ENCODE measurements at places on chromosomes 6 and 20. TPM values are rescaled to one million over a fixed set of nuclear protein-coding genes. Genes with fewer than 3 reads are reported as not detected.

The CPNE1 gene
- total RNA-seq: 149 TPM

- DNase-seq: no peak
Measured at GRCh38 chr20:10225439-10226060, 6.9 kb downstream of the SNAP25 start.

DNA sequence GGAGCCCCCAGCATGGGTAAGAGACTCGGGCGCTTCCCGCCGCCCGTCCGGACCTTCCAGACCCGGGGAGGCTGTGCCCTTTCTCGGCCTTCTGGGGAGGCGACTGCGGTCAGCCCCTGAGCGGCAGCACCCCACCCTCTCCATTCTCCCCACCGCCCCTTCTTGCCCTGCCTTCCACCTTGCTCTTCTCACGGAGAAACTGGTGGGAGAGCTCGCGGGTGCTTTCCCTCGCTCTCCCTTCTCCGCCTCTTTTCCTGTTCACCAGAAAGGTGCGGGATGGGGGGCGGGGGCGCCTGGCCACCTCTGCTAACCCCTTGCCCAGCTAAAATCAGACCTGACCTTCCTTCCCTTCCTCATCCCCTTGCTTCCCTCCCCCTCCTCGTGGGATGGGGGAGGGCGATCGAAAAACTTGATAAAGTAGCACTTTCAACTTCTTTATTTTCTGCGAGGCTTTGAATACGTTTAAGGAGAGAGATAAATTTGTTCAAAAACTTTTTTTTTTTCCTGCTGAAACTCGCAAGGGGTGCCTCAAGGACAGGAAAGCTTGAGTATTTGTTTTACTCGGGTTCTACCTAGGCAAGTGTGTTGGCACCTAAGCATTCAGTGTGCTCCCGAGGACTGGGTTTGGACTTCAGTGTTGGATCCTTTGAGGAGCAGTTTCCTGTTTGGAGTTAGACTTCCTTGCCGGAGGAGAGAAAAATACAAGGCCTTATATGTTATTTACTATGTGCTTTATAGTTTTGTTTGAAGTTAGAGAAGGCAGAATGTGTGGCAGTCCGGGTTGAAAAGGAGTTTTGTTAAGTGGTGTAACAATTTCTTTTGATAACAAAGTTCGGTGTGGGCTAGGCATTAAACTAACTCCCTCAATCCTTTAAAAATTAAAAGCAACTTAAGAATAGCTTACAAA, 897 bp downstream of the CD2AP start:
- no peak for DNase-seq

DNA sequence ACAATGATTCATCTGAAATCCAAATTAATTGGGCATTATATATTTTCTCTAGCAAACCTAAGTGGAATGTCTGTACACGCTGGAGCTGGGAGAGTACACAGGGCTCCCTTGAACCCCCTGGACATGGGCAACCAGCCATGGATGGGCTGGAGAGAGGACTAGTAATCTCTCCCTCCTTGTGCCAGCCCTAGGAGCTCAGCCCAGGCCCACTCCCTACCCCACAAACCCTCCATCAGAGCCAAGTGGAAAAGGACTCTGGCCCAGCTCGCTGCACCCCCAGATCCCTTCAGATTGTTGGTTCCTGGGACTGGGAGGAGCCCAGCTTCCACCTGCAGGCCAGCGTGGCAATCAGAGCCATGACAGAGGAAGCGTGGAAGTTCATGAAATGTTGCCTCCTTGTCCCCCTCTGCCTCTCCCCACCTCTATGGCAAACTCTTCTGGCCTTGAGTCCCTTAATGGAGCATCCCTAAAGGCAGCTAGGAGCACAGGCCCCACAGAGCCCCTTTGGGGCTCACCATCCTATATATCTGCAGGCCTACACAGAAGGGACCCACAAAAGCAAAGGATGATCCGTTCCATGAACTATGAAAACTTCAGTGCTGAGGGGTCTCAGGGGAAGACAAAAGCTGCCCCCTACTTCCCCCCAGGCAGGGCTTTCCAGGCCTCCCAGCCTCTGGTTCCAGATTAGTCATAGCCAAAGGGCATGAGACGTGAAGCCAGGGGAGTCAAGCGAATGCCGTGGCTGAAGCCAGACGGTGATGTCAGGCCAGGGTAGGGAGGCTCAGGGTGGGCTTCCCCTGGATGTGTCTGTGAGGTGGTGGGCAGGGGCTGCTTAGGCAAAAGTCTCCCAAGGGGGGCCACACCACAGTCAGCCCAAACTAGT, 126.4 kb upstream of the MAFB start:
- DNase-seq: peak; percentile 72

- no peak for DNase-seq
Measured at GRCh38 chr6:109653264-109653663, 37.7 kb downstream of the AK9 start.

The LY6G6F gene
- not detected for total RNA-seq

The SLC12A5 gene
- not detected for total RNA-seq

- DNase-seq: no peak
Measured at GRCh38 chr6:82987416-82987815, 78.2 kb downstream of the UBE3D start.

DNA sequence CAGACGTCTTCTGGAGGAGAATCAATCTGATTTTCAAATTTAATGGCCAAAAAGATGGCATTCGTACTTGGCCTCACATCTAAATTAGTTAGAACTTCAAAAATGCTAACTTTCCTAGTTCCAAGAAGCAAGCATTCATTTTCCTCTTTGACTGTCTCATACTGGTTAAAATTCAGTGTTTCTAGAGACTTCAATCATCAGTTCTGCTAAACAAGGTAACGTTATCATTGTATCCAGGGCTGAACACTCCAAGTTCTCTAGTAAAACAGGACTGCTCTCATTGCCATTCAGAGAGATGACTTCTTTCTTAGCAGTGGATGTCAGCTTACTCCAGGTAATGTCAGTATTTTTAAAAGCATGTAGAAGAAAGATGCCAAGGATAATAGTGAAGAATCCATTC, 34.6 kb upstream of the ENTPD6 start:
- DNase-seq: no peak

DNA sequence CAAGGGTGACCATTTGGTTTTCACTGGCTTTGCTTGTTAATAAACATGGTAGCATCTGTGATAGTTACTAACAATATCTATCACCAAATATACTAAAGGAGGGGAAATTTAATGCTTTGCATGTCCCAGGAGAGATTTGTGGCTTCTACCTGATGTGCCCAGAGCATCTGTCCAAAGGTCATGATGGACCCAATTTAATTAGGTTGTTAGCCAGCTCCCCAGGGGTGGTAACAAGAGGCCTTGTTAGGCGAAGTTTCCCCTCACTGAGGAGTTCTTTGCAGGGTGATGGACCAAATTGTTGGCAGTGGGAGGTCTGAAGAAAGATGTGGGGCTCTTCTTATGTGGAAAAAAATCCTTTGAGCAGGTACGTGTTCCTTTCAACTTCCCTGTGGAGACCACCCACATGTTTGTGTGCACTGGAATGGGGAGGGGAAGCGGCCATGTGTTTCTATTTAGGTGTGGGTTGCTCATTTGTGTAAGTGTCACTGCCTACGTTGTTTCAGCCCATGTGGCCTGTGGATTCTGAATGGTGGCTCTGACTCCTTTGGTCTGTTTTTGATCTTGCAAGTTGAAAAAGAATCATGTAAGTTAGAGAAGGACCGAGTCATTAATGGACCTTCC, 137.6 kb downstream of the CLIC5 start:
- no peak for DNase-seq

GRCh38 chr20:51393571-51393970, 148.9 kb downstream of the NFATC2 start:
- no peak for DNase-seq

- no peak for DNase-seq
Measured at GRCh38 chr20:62367136-62367632, at the start of gene LAMA5. Gene LAMA5, minus strand, starts transcription at chr20:62367312. Its CDS starts 67 bp downstream, at chr20:62367245.

The TMEM244 gene
- total RNA-seq: not detected

The RNF144B gene
- total RNA-seq: 6.9 TPM

The LSM14B gene
- 23.6 TPM for total RNA-seq

The SMIM29 gene
- total RNA-seq: 22.3 TPM

The CAPN11 gene
- 2.0 TPM for total RNA-seq

- DNase-seq: no peak
Measured at GRCh38 chr20:49969234-49969633, 13.5 kb upstream of the SNAI1 start.

DNA sequence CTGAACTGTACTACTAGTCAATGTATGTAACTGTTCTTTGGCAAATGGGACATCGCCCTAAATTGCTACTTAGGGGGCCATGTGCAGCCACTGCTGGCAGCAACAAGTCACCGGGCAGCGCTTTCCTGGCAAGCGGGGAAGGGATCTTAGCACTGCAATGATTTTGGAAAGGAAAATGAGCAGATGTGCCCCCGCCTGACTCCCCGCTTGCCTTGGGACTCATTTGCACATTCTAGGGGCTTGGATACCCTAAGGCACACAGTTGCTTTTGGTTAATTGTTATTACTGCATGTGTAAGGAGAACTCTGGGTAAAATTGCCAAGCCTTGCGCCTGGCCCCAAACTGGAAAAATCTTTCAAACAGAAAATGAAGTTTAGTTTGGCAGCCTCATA, 32.2 kb downstream of the CD83 start:
- no peak for DNase-seq

DNA sequence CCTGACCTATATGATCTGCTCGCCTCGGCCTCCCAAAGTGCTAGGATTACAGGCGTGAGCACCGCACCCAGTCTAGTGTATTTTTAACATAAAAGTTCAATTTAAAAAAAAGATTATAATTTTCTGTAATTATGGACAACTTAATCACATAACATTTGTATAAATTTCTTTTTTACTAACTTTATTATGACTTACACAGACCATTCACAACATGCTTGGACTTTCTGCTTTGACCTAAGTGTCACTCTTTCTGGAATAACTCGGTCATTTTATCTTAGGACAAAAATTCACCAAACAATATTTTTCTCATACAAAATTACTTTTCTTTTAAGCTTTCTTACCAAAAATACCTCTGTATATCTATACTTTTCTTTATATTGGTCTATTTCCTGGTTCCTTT, 15.4 kb upstream of the IL22RA2 start:
- DNase-seq: no peak

The ZNF165 gene
- 3.7 TPM for total RNA-seq

The RAMACL gene
- total RNA-seq: 2.2 TPM

The DPPA5 gene
- total RNA-seq: not detected

- no peak for DNase-seq
Measured at GRCh38 chr6:11370191-11371018, 137.9 kb upstream of the NEDD9 start.

DNA sequence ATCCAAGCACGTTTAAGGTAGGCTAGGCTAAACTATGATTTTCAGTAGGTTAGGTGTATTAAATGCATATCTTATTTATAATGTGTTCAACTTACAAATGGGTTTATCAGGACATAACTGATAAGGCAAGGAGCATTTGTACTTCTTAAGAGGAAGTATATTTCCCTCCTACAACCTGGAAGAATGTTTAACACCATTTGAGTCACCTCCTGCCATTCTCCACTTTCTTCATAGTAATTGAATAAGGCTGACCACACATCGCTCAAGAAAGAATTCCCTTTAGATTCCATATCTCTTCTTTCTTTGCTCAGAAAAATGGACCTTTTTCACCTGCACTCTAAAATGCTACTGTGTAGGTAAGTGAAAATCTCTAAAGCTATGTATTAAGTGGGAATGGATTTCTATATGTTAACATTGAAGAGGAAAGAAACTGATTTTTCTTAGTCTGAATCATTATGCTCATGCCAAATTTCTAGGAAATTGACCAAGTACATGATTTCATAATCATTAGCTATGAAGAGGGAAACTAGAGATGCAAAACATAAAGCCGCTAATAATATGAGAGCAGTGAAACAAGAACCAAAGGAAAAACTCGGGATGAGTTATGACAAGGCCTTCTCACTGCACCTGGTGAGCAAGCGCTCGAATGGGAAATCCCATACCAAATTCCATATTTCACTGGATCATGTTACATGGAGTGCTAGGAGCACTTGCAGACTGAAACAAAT, 210.4 kb downstream of the ALDH8A1 start:
- DNase-seq: no peak

- no peak for DNase-seq
Measured at GRCh38 chr20:62025832-62026563, 39.7 kb downstream of the TAF4 start.

DNA sequence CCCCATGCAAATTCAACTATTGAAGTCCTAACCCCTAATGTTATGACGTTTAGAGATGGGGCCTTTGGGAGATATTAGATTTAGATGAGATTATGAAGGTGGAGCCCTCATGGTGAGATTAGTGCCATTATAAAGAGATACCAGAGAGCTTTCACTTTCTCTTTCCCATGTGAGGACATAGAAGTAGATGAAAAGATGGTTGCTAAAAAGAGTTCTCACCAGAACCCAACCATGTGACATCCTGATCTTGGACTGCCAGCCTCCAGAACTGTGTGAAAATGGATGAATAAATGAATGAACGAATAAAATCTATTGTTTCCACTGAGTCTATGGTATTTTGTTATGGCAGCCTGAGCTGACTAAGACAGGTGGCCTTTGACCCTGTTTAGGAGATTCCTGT, 50.6 kb upstream of the FBXO30 start:
- DNase-seq: no peak

DNA sequence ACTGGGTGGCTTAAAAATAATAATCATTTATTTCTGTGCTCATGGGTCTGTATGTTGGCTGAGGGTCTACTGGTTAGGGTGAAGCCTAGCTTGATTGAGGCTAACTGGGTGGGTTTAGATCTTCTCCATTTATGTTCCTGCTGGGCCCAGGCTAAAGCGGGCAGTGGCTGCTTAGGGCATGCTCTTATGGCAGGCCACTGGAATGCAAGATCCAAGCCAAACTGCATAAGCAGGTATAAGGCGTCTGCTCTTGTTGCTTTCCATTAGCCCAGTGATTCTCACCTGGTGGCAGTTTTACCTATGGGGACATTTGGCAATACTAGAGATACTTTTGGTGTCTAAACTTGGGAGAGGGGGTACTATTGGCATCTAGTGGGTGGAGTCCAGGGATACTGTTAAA, 44.5 kb downstream of the QKI start:
- DNase-seq: no peak

DNA sequence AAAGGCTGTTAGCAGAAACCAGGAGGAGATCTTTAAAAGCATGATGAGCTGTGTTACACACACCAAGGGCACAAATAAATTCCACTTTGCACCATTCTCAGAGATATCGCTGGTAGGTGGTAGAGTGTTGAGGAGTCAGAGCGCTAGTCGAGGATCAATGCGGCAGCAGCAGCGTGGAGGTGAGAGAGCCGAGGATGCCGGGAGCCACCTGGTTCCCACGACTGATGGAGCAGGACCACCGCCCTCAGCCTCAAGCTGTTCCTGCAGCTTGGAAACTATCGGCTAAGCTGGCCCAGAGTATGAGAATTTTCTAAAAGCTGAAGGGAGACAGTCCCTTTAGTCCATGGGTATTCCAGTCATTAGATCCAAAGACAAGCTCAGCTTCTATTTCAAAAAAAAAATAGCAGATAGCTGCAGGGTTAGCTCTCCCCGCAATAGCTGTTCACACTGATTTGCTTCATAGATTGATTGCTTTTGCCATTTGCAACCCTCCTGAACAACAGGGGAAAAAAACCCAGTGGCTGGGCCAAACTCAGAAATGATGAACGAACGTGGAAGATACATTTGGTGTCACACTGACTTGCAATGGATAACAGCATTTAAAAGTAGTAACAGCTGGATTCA, 106.2 kb downstream of the LCA5 start:
- DNase-seq: no peak
